Cerebellum (tissue), 4 donors: ENCODE measurements at places on chromosomes 3 and 15.

DNA sequence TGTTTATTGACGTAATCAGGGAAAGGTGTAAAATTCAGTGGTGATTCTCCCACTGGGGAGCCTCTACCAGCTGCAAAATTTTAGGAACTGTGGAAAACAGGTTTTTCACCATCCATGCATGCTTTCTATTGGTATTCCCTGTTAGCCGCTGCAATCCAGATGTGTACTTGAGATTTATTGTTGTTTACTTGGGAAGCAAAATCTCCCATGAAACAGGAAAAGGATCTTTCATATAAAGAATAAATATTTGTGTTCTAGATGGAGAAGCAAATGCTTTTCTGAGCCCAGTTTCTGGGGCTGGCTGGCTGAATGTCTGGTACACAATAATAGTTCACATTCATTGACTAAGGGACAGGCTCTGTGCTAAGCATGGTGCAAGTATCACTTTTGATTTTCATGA lies 144.6 kb upstream of the RASGRP1 start:
- DNase-seq: no peak

- no peak for DNase-seq
Measured at GRCh38 chr3:188701485-188701969, 470.2 kb upstream of the TPRG1 start.

- no peak for DNase-seq
Measured at GRCh38 chr15:49423901-49424550, 984 bp downstream of the FGF7 start.

- no peak for DNase-seq
Measured at GRCh38 chr15:85615930-85616329, 178.8 kb downstream of the KLHL25 start.

GRCh38 chr3:992871-993270 lies 100.0 kb upstream of the CNTN6 start:
- DNase-seq: no peak

DNA sequence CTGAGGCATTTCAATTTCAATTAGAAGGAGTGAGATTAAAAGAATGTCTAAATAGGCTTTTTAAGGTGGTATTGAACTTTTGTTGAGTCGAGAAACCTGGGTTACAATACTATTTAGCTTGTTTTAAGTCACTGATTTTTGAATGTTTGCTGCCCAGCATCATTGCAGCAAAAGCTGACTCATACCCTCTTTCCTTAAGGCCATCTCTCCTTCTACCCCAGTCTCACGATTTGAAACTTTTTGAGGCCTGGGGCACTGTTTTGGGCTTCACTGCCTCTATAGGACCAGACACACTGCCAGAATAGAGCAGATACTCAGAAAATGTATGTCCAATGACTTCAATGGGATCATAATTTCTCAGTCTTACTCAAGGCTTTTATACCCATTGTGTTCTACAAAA lies 319.6 kb upstream of the TGFBR2 start:
- DNase-seq: no peak

DNA sequence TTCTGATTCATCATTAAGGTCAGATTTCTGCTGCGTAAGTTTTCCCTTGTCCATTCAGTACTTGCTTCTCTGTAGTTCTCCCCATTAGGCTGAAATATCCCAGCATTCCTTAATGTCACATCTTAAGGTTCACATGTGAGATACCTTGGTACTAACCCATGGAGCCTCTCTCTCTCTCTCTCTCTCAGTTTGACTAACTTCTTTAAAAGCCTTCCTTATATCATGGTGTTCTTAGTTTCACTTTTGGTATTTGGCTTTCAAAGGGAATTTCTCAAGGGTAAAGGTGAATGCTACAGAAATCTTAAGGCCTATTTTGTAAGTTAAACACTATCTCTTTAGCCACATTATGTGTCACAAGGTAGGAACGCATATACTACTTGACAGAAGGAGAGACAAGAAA lies 427.3 kb upstream of the ZNF717 start:
- no peak for DNase-seq

- no peak for DNase-seq
Measured at GRCh38 chr3:123296836-123297626, 95.3 kb downstream of the SEC22A start.

DNA sequence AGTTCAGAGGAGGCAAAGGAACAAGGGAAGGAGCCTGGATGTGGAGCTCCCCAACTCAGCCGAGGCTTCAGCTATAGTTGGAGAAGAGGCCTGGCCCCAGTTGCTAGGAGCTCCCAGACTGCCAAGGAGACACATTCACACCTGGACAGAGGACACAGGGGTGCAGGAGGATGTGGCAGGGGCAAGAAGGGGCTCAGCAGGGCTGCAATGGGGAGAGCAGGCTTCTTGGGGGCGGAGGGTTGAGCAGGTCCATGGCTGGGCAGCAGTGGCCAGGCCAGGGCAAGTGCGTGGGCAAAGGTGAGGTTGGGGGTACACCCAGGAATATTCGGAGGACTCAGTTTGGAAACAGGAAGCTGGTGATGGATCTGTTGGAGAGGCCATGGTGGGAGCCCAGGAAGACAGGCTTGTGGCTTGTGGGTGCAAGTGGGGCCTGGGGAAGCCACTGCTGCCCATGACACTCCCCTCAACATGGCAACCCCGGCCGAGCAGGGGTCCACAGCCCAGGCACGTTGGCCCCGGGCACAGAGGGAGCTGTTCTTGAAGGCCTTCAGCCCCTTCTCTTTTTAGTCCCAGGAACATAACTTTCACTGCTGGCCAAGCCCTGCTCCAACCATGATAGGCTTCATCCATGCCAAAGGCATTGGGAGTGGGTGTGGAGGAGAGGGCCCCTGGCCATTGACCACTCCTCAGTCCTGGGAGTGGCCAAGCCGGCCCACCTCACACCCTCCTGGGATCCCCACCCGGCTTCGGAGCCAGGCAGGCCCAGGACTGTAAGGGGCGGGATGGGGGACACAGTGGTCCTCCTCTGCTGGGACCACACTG lies 33.3 kb downstream of the TSPAN3 start:
- DNase-seq: no peak

- no peak for DNase-seq
Measured at GRCh38 chr15:78542647-78543046, 2.4 kb downstream of the PSMA4 start.

DNA sequence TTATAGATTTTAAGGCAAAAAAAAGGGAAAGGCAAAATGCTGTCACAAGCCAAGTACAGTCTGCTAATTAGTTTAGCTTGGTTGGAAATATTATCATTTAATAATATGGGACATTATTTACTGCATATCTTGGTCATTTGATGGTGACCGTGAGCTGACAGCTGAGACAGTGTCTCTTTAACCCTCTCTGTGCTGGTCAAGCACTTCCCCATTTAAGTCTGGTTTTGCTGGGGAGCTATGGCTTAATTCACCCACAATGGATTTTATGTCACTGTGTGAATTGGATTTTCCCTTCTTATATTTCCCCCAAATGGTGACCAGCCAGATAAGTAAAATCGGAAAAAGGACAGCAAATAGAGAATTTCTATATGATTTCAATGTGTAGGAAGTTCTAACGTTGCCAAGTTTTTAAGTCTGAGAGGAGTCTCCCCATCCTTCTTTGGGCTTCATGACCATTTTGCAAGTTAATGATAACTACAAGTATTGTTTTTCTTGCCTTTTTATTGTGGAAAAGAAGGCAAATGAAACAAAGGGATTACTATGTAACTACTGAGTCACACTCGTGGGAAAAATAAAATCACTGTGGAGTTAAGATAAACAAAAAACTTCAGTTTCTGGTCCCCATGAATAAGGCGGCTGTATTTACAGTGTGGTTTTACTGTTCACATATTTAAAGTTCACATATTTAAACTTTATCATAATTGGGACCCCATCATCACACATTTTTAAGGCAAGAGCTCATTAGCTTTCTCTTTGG lies 373.5 kb downstream of the NR2F2 start:
- no peak for DNase-seq

DNA sequence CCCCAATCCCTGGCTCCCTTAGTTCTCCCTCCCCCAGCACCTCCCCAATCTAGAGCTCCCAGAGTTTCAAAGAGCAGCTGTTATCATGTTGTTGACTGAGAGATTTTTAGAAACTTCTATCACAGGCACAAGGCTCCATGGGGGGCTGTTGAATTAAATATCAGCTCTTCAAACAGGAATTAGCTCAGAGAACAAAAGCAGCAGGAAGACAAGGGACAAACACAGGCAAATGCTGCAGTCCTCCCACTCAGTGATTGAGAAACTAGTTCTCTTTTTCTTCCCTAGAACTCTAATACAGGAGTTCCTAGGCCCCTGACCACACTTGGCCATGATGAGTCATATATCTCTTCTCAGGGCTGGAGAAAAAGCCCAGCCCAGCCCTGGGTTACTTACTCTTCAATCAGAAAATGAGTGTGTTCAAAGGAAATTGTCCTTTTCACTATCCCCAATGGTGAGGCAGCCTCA lies 262.1 kb downstream of the IGSF11 start:
- DNase-seq: no peak

DNA sequence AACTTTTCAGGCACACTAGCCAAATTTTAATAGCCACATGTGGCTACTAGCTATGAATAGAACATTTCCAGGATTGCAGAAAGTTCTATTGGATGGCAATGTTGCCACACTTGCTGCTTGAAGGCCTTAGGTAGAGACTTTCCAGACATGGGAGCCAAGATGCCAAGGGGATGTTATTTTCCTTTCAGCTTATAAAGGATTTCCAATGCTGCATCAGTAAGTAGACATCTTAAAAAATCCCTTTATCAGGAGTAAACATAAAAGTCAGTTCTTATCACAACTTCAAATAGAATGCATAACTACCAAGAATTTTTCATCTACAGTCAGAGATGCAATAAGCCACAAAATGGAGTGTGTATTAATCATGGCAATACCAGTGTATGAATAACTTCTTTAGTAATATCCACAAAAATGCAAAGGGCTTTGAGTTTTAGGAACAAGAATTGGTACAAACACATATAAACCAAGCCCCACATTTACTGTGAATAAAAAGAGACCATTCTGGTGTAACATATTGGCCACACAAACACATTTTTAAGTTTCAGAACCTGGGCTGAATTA lies 457.1 kb upstream of the ADAMTS9 start:
- no peak for DNase-seq

DNA sequence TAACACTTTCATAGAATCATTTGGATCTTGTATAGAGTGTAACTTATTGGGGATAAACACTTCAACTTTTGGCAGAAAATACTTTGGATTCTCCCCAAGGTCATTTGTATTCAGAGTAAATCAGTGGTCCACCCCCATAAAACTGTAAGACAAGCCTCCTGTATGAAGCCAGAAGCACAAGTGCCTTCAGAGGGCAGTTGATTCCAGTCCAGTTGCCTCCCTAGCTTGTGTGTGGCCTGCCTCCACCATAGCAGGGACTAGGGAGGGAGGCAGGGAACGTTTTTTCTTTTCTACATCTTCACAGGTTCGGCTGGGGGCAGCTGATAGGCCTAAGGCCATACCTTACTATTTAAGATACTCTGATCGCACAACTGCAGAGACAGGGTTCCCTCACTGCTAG lies 11.6 kb downstream of the GORASP1 start:
- no peak for DNase-seq

- no peak for DNase-seq
Measured at GRCh38 chr3:56868706-56869105, 67.0 kb upstream of the ARHGEF3 start.

GRCh38 chr15:26724381-26725150 lies 48.3 kb downstream of the GABRB3 start:
- DNase-seq: no peak

GRCh38 chr3:50978991-50979667 lies 304.4 kb downstream of the DOCK3 start:
- DNase-seq: no peak

- DNase-seq: no peak
Measured at GRCh38 chr15:88976656-88977055, 63.5 kb upstream of the MFGE8 start.

DNA sequence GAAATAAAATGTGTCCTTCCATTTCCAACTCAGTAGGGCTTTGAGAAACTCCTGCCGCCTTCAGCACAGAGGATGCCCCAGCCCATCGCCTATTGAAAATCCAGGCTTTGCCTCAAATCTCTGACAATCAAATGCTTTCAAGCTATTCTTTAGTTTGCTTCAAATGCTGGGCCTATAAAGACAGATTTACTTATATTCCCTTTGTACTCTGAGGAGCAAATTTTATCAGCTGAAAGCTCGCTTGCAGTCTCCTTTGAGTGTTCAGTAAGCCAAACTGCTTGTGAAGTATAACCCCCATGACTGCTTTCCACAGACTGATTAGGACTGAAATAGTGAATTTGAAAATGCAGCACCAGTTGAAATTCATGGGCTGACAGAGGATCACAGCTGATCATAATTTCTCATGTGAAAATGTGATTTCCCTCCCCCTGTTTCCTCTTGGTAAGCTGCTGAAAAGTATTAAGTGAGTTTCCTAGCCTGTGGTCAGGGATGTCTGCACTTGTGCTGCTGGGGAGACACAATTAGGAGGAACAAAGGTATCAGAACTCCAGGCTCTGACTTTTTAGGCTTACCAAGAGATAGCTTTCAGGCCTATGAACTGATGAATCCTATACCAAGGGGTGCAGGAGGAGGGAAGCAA lies 563.4 kb upstream of the TGFBR2 start:
- no peak for DNase-seq

DNA sequence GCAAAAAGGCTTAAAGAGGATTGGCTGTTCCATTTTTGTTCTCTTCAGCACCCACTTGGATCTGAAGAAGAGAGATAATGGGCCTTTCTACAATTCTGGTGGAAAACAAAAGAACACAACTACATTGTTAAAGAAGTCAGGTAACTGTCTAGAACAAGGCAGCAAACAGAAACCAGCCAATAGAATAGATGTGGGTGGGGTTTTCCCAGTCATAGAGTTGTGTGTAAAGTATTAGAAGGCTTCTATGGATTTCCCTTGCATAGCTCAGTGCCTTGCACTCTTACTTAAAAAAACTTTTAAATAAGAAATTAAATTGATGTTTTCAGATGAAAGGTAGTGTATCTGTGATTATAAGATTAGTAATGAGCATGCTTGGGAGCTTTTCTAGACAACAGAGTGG lies 462.7 kb upstream of the ATP11B start:
- no peak for DNase-seq

DNA sequence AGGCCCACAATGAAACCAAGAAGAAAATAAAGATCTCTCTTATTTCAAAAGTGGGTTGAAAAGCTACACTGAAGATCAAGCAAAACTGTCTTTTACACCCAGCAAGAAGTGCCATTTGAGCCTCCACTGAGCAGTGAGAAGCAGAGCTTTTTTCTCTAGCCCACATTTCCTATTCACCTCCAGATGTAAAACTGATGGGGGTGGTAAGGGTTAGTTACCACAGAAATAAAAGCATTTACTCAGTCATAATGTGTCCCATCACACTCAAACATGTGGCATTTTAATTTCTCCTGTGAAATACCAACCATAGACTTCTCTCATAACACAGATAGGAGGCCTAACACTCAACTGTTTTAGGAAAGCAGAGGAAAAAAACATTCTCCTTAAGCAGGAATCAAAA lies 21.0 kb downstream of the IFT57 start:
- DNase-seq: no peak

GRCh38 chr3:45942051-45942825 lies 1.0 kb upstream of the CXCR6 start:
- no peak for DNase-seq

GRCh38 chr3:40930756-40931155 lies 268.5 kb upstream of the CTNNB1 start:
- DNase-seq: no peak

GRCh38 chr3:171465763-171466162 lies 5.6 kb upstream of the TNIK start:
- DNase-seq: no peak
